Ureter (tissue), 1 donor: ENCODE measurements at places on chromosomes 13 and 19. TPM values are rescaled to one million over a fixed set of nuclear protein-coding genes. Genes with fewer than 3 reads are reported as not detected.
A peak's percentile ranks its signal among the peaks of the same experiment; 100 is the strongest.

DNA sequence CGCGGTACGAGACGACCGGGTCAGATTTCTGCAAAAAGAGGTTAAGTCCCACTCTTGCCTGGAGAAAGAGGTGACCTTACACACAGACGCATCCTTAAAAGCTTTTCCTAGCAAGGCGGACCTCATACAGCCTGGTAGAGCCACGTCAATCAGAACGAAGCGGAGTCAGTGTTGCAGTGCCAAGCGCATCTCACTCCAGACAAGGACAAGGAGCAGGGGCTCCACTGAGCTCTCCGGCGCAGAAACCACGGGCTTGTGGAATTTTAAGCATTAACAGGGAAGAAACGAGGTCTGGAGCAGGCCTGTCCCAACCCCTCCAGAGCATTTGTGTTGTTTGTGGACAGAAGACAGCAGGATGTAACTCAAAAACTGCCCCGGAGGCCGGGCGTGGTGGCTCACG lies 7.1 kb downstream of the EEF2 start:
- no peak for DNase-seq

GRCh38 chr13:44425815-44426078 lies 52.1 kb downstream of the SERP2 start:
- DNase-seq = peak; percentile 18

- DNase-seq = no peak
These were observed 685 bp downstream of the VWA8 start for GRCh38 chr13:41960211-41960636.

DNA sequence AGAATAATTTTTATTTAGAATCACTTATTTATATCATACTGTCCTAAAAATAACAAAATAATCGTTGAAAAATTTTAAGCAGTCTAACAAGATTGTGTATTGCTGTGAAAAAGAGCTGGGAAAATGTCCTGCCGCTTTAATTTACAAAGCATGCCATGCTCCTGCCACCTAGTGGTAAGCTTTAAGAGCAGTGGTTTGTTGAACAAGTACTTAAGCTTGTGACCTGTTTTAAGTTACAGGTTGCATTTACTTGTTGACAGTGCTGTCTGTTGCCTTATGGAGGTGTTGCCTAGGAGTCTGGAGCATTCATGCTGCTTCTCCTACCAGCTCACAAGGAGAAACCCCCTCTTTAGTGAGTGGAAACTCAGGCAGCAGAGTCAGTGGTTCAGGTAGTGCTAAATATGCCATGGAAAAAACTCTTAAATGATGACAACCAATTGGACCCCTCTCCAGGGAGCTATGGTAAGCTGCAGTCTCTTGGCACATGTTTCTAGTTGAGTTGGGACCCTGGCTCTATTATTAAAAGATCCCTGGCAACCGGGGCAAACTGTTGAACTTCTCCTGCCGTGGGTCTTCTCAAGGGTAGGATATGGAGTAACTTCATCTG lies 68.4 kb downstream of the SPATA13 start:
- DNase-seq = no peak

DNA sequence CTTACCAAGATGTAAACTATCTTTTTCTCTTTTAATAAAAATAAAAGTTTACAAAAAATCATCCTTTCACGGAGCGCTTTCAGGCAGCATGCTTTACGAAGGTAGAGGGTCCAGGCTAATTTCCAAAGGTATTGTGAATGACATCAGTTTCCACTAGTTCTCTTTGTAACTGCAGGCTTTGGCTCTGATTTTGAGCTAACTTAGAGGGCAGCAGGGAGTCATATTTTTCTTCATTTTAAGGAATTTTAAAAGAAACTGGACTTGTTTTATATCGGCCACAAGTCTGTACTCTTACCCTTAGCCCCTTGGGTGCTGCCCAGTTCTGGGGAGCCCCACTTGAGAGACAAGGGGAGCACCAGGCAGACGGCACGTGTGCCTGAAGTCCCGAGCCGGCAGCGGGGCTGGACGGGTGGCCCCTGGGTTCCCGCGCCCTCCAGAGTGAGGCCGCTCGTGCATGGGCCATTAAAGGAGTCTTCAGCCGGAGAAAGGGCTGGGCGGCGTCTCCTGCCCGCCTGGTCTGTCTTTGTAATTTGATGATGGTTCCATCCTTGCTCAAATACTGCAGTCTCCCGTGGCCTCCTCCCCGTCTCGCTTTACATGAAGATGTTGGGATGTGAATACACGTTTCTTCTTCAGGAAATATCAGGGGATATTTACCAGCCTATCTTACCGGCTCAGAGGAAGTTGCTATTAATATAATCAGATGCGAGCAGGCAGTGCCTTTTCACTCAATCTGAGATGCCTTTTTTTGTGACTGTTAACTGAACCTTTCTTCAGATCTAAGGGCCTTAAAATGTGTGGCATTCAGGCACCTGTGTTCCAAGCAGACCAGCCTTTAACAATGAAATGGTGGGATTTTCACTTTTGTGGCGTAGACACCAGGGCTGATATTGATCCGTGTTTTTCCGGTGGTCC lies 67.4 kb downstream of the GGACT start:
- no peak for DNase-seq

- DNase-seq = no peak
These were observed 1917.4 kb downstream of the OLFM4 start for GRCh38 chr13:54945973-54946372.

GRCh38 chr13:46165485-46166223 lies 16.3 kb downstream of the LCP1 start:
- no peak for DNase-seq

DNA sequence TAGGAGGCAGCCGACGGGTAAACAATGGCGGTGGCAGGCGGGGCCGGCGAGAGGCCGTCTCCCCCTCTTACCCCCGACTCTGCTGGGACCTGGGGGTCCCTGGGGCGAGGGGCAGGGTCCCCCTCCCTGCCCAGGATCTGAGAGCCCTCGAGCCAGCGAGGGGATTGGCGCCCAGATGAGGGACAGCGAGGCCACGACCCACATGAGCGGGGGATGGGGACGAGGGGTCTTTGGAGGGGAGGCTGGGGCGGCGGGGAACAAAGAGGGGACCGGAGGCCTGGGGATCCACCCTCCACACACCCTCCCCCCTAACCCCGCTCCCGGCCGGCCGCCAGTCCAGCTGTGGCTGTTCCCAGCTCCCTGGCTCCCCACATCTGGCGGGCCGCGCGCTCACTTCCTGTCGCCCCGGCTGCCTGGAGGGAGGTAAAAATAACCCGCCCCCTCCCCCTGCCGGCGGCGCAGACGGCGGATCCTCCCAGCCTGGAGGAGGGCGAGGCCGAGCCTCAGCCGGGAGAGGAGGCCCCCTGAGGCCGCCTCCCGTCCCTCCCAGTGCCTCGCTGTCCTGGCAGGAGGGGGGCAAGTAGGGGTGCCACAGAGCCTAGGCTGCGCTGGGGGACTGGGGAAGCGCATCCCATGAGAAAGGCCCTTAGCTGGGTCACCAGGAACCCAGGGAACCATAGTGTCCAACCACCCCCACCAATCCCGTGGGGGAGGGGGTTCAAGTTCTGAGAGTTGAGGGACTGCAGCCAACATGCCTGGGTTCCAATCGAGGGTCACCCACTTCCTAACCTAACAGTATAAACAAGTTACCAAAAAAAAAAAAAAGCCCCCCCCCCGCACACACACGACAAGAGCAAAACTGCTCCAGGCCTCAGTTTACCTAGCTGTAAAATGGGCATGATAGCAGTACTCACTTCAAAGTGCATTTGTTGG lies 29.3 kb upstream of the NANOS3 start:
- DNase-seq = peak; percentile 94

KLK10 gene
- 0.29 TPM for total RNA-seq

VPS36 gene
- total RNA-seq = 64.2 TPM

ZNF101 gene
- 13.8 TPM for total RNA-seq
